Hematopoietic multipotent progenitor cell treated with erythropoietin and hydrocortisone succinate and interleukin-3 and kit ligand, for 6 days (in vitro differentiated cells): ENCODE measurements at places on chromosomes 3 and 15.

GRCh38 chr3:123130079-123130750 lies 63.4 kb downstream of the PDIA5 start:
- no peak for DNase-seq

DNA sequence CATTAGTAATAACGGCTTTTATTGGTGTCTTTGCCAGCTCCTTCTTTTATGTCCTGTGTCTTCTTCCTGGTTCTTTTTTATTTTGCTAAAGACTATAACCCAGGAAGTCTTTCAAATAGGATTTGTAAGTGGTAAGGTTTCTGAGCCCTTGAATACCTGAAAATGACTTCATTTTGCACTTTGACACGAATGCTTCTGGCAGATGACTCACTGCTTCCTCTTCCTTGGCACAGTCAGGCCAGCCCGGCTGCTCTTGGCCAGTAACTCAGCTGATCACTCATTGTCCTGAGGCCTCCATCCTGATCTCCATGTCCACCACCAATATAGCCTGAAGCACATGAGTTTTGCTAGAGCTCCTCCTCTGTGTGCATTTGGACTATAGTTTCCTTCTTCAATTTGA lies 48.7 kb upstream of the NR2E3 start:
- no peak for DNase-seq

DNA sequence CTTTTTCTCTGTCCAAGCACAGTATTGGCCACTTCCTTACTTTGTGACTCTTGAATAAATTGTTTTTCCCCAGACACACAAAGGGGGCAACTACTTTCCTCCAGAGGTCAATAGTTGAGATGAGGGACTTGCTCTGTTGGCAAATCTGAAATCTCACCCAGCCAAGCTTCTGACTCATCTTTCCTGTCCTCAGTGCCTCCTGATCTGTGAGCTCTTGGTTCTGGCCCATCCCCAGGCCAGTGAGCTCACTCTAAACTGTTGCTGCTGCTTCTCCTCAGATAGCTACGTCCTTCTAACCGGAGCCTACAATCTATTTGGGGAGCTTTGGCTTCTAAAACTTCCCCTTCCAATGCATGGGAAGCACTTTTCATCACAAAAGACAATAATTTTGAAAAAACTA lies 50.0 kb upstream of the NMD3 start:
- no peak for DNase-seq

GRCh38 chr3:123094516-123095313 lies 27.9 kb downstream of the PDIA5 start:
- DNase-seq: no peak

DNA sequence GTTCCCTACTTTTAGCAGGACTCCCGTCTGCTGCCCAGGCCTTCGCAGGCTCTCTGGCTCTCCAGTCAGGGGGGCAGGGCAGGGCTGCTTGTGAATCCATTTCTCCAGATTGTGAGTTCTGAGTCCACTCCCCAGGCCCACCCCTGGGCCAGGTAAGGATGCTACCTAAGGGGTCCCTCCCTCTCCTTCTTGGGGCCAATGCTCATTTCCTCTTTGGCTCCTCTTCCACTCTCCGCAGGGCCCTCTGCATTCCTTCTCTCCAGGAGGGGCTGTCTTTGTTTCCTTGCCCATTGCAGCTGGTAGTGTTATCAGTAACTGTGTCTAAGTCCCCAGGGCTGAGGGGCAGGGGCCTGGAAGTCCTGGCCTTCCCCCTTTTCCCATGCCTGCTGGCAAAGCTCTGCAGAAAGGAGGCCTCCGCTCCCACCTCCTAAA lies 13.0 kb upstream of the CACNA2D2 start:
- DNase-seq: no peak

- DNase-seq: no peak
Measured at GRCh38 chr3:165148876-165149441, 47.2 kb downstream of the SLITRK3 start.

GRCh38 chr3:27623085-27623753 lies 98.9 kb downstream of the EOMES start:
- no peak for DNase-seq

DNA sequence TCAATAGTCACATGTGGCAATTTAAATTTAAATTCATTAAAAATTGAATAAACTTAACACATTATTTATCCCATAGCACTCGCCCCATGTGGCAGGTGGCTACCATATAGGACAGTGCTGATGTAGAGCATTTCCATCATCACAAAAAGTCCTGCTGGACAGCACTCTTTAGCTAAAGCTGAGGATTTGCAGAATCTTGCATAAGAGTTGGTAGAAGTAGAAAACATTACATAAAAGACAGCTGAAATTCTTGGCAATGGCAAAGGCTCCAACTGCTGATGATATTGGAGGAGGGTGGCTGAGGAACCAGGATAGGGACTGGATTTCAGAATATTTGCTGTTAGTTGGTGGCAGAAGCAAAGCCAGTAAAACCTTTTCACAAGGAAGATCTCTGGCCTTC lies 230.7 kb upstream of the SATB1 start:
- DNase-seq: no peak

GRCh38 chr15:99303907-99304306 lies 52.6 kb downstream of the LRRC28 start:
- DNase-seq: no peak

GRCh38 chr15:71103102-71103676 lies 12.1 kb upstream of the THSD4 start:
- DNase-seq: peak; percentile 29

DNA sequence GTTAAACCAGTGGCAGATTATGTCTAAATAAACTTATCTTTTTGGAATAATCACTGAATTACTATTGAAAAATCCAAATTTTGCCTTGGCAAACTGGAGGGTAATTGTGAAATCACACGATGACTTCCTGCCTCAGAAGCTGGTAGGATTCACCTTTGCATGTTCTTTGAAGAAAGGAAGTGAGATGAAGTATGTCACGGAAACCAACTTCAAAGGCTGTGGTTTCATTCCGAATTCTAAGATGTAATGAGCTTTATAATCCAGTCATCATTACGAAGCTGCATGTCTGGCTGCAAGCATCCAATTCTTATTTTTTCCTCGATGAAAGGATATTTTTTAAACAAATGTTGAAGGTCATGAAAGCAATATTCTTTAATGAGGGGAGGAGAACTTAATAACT lies 15.0 kb upstream of the ZBED2 start:
- peak; percentile 11 for DNase-seq

DNA sequence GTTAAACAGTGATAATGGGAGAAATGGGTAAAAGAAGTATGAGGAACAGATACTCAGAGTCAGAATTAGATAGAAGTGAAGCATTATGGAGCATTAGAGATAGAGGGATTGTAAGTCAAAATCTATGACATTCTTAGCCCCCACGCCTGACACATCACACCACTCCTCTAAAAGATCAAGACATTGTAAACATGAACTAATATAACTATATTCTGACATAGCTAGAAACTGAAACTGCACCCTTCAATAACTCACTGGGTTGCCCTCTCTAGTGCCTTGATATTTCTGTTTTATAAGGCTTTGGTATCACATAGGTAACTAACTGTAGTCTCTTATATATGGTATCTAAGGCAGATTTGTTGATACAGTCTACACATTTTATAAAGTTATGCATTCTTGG lies 684.3 kb upstream of the DPPA4 start:
- DNase-seq: no peak

- no peak for DNase-seq
Measured at GRCh38 chr3:40404591-40405198, 17.7 kb downstream of the ENTPD3 start.

DNA sequence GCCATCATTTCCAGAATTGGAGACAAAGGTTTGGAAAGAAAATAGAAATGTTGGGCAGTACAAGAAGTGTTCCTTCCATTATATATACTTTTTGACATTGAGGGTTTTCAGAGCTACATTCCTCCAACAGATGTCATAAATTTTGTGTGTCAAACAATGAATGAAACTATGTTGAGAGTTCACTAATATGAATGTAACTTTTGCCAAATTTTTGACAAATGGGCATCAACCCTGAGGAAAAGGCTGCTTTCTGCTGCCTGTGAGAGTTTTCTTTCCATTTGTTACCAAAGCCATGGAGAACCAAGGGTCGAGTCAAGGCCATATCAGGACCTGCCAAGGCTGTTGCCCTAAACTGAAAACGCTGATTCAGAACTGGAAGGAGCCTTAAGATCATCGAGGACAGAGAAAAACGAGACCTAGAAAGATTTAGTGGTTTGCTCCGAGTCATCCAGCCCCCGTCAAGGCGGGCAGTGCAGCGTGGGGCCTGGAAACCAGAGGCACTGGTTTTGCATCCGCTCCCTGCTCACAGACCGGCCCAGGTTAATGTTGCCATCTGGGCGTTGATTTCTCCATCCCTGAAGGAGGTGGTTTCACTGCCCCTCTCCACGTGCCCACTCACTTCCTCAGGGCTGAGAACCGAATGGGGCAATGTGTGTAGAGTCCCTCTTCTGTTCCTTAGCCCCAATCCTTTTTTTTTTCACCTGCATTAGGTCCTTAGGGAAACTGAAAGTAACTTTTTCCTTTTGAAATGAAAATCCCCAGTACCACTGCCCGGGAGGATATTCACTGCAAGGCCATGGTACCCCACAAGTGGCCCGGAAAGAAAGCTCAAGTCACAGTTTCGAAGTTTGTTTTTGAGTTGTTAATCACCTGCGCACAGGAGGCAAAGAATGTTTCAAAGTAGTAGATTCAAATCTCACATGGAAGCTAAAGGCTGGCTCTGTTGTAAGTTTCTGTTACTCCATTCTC lies 32.8 kb downstream of the TPM1 start:
- no peak for DNase-seq

DNA sequence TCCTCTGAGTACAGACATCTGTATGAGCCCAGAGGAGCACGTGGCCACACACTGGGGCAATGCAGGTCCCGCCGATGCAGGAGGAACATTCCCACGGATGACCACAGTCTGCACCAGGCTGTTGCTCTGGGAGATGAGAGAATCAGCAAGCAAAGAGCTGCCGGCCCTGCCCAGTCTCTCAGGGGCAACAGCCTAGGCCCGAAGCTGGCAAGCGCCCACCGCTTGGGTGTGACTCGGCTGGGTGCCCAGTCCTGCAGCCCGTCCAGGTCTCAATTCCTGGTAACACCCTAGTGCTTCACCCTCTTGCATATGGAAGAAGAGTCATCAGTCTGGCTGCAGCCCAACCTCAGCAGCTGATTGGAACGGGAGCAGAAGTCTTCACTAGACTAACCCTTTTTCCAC lies 153.7 kb upstream of the HES1 start:
- no peak for DNase-seq

GRCh38 chr3:156140001-156140595 lies 19.7 kb downstream of the KCNAB1 start:
- DNase-seq: no peak

DNA sequence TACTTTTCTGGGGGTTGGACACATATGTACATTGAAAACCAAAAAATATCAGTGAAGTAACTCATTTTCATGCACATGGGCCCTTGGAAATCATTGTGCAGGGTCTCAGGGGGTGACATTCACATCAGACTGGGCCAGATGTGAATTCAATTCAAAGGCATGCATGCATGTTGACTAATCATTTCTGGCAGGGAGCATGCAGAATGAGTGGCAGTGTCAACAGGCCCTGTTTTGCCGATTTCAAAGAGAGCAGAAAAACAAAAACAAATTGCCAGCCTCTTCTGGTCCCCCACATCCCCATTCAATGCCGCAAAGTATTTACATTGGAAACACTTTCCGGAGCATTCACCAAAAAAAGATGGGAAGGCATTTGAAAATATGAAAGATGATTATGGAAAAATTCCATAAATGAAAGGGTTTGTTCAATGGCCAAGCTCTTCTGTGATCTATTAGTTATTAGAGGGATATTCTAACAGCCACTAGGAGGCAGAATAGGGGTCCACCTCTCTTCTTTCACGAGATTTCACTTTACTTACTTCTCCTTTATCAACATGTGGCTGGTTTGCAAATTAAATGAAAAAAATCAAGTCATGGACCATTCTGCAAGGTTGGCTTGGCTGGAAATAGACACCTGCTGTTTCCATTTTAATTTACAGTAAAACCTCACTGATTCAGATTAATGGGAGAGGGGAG lies 119.9 kb upstream of the FEZF2 start:
- peak; percentile 5 for DNase-seq

- DNase-seq: no peak
Measured at GRCh38 chr3:15324379-15324808, 8.0 kb downstream of the SH3BP5 start.

DNA sequence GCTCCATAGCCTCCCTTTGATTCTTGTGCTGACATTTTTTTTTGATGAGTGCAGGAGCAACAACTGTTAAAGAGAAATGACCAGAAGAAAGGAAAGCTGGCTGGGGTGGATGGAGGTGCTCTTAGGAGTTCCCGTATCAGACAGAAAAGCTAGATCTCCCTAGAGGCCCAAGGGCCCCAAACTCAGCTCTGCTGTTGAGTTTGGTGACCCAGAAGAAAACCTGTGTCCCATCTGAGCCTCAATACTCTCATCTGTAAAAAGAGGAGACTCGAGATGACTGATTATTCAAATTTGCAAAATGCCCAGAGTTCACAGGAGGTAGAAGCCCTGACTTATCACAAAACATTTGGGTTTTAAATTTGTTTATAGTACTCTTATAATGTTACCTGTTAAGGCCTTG lies 142.4 kb downstream of the TIGIT start:
- DNase-seq: no peak

DNA sequence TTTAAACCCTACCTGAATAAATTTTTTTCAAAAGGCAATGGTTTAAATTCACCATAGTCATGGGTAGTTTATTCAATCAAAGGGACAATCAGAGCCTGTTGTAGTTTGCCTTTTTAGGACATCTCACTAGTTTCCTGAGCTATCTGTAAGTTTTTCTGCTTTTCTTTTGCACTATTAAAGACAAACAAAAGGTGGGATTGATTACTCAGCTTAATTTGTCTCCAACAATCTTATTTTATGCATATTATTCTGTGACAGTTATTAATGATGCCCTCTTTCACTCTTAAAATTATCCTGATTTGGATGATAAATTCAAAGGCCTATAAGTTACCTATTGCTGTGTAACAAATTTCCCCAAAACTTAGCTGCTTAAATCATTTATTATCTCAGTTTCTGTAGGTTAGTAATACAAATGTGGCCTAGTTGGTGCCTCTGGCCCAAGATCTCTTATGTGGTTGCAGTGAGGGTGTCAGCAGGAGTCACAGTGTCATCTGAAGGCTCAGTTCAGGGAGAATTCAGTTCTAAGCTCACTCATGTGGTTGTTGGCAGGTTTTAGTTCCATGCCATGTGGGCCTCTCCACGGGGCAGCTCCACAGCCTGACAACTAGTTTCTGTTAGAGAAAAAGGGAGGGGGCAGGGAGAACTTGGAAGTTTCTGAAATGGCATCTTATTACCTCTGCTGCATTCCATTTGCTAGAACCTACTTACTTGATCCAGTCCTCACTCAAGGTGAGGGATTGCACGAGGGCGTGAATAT lies 16.0 kb downstream of the ARMC8 start:
- peak; percentile 39 for DNase-seq
